NCI-H1436 (cell line): ENCODE measurements at places on chromosomes 16 and 17.

DNA sequence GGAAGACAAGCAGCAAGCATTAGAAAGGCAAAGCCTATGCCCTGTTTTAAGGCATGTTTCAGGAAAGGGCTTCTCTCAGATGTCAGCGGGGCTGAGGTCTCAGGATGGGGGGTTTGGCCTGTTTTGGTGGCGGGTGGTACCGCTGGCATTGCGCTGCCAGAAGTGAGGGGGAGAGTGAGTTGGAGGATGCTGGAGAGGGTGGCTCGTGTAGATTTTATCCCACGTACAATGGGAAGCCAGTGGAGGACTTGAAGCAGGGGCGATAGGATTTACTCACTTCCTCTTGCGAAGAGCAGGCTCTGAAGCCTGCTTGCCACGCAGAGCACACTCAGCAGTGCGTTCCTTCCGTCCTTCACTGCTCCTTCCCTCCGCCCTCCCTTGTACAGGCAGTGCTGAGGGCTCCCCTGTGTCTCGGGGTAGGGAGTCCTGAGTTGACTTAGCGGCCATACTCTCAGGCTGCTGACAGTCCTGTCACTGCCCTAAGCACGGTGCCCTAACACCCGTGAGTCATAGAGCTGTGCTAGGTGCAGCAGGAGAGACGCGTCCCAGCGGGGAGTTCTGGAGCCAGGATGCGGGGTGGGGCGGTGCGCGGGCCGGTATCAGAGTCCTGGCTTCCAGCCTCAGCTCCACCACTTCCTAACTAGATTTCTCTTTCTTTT, 113.1 kb downstream of the SNX29 start:
- DNase-seq: no peak

DNA sequence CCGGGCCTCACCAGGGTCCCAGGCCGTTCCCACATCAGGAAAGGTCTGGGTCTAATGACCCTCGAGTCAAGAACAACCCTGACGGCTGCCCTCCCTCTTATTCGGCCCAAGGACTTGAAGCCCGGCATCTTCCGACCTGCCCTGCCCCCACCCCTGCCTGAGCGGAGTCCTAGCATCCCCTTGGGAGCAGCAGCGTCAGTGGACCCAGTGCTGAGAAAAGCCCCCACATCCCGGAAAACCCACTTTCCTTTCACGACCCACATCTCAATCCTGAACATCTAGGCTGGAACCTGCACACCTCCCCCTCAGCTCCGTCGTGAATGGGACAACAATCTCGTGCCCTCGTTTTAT, 769 bp downstream of the TMEM88 start:
- no peak for DNase-seq

DNA sequence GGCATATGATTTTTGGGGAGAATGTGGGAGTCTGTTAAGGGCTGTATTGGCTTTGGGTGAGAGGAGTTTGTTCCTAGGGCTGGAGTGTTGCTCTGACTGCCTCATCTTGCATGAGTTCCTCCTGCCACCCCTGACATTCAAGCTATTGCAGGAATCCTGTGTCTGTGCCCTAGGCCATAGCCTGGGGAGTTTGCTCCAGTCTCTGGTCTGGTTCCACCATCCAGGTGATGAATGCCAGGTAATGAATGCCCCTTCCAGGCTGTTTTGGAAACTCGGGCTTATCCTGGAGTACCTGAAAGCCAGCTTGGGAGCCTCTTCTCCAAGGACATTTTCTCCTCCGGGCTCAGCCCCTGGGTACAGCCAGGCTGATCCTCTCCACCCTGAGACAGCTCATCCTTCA, 117.0 kb upstream of the IRX3 start:
- no peak for DNase-seq

- no peak for DNase-seq
These were observed 696 bp upstream of the PSMC5 start for GRCh38 chr17:63826468-63827001.

- DNase-seq: no peak
These were observed 44.0 kb downstream of the SDK2 start for GRCh38 chr17:73600103-73600871.

GRCh38 chr16:30992931-30993816, 8.2 kb downstream of the HSD3B7 start:
- DNase-seq: no peak
